Stimulated activated CD8-positive, alpha-beta memory T cell treated with anti-CD3 and anti-CD28 coated beads, Interleukin-7, amount 100 ng/mL, for 1 hour (primary cell): ENCODE measurements at places on chromosomes 7 and 10.

- no peak for DNase-seq
These were observed 48.4 kb upstream of the GSAP start for GRCh38 chr7:77464589-77464988.

DNA sequence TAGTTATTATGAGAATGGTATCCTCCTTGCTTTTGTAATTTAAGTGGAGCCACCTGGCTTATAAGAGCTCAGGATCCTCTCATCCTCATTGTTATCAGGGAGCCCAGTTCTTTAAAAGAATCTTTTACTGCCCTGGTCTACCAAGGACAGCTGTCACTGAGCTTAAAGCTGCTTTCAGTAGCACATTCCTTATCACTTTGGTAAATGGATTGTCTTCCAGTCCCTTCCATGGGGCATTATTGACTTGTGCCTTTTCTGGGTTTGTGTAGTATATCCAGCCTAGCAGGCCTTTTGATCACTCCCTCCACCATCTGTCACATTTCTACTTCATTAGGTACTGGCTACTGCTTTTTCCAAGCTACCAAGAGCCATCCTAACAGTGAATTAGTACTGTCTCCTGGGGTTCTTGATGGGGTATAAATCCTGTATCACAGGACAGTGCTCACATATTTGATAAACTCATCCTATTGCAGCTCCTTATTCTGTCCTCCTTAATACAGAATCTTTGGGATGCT, 208.9 kb downstream of the TMEM26 start:
- no peak for DNase-seq

DNA sequence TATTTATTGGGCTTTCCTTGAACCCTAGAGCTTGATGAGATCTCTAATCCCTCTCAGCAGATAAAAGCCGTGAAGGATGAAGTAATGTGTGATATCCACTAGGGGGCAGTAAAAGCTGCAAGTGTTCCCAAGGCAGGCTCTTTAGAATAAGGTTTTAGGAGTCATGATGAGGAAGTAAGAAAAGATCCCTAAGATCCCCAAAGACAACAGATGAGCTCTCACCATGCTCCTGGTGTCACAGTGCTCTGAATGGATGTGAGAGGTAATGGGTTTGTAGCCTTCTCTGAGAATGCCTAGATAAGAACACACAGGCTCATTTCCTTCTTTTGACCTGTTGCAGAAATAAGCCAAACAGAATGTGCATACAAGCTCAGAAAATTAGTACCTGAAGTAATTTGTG, 70.4 kb upstream of the ITPRID1 start:
- no peak for DNase-seq

DNA sequence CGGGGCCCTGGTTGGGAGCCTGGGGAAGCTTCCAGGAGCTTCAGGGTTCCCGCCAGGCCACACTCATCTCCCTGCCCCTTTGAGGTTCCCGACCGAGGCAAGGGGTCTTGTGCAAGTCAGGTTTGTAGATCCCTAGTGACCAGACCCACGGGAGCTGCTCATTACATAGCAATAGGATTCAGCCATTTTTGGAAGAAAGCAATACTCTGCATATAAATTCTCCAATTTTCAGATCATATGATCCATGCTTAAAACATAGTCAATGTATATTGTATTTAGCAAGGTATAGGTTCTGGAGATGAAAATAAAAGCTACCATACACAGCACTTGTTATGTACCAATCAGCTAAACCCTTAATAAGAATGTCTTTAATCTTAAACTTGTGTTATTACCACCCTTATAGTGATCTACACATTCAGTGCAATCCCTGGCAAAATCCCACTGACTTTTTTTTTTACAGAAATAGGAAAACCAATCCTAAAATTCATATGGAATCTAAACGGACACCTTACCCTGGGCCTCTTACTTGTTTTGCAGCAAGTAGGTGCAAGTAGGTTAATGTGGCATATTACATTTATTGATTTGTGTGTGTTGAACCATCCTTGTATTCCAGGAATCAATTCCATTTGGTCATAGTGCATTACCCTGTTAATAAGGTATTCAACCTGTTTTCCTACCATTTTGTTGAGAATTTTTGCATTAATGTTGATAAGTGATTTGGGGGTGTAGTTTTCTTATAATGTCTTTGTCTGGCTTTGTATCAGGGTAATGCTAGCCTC, 13.8 kb upstream of the FKBP9 start:
- DNase-seq = no peak

DNA sequence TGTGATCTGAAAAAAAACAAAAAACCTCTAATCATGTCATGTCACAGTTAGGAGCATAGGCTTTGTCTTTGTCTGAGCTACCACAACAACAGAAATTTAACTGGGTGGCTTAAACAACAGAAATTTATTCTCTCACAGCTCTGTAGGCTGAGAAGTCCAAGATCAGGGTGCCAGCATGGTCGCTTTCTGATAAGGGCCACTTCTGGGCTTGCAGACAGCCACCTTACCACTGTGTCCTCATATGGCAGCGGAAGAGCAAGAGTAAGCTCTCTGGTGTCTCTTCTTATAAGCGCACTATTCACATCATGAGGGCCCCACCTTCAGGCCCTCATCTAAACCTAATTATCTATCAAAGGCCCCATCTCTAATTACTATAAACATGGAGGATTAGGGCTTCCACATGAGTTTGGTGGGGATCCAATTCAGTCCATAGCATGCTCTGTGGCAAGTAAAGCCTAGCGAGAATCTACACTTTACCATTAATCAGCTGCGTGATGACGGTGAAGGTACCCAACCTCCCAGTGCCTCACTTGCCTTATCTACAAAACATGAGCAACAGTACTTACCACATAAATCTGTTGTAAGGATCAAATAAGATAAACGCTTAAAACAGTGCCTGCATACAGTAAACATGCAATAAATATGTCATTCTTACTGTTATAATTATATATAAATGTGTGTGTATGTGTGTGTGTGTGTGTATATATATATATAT, 17.3 kb downstream of the ZNF438 start:
- DNase-seq = no peak

- no peak for DNase-seq
These were observed 123.8 kb downstream of the ADRA2A start for GRCh38 chr10:111200505-111201186.

- no peak for DNase-seq
These were observed 187.2 kb downstream of the POU6F2 start for GRCh38 chr7:39164887-39165286.

DNA sequence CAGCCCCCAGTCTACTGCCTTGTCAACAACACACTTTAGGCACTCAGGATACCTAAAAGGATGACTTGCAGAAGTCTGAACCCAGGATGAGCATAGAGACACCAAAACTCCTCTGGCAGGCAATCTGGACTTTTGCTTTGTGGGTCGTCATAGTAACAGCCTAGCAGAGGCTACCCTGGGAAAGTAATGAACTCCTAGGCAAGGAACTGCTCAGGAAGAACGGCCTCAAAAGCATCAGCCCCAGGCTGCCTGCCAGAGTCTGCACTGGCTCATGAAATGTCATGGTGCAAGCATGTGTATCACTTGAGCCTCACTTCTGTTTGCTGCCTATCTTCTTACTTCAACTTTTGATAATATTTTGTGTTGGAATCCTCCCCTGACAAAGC, 715.1 kb downstream of the GRID1 start:
- no peak for DNase-seq

DNA sequence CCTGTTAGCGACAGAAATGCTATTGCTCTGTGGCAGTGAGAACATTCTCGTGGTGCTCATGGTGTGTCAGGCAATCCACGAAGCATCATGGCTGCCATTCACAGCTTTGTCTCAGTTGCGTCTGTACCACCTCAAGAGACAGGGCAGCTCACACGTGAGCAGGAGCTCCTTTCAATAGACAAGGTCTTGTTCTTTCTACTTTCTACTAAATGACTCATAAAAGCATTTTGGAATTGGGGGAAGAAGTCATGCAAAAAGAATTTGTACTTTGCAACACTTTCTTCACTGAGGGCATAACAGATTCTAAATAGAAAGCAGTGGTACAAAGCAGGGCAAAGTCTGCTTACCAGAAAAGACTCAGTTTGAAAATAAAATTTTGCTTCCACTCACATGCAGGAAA, 638.5 kb downstream of the PHTF2 start:
- DNase-seq = no peak

DNA sequence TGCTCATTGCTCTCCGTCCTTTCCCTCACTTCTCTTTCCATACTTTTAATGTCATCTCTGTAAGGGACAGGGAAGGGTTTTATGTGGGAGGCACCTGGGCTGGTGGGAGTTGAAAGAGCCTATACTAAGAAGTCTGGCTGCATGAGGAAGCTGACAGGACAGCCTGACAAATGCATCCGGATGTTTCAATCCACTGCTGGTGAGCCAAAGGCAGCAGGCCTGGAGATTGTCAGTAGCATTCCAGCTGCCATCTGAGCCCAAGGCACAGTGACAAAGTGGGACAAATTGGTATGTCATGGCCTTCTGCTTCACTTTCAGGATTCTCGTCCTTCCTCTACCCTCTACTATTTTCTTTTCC, 218.4 kb downstream of the STK31 start:
- no peak for DNase-seq

GRCh38 chr7:29607889-29608288, 44.3 kb downstream of the PRR15 start:
- no peak for DNase-seq

DNA sequence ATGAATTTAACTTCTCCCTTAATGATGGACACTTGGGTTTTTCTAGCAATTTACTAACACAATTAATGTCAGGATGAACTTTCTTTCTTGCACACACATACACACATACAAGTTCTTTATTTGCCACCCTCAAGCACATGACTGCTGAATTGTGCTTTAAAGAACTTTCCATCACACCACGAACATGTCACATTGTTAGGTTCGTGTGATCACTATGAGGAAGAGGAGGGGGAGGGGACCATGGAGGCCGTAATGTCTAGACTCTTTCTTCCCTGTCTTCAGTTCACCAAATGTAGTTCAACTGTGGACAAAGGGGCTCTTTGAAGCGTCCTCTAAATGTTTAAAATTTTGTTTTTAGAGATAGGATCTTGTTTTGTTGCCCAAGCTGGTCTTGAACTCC, 31.0 kb downstream of the NUP42 start:
- DNase-seq = no peak

- no peak for DNase-seq
These were observed 185.8 kb downstream of the GRM8 start for GRCh38 chr7:127066974-127067373.

DNA sequence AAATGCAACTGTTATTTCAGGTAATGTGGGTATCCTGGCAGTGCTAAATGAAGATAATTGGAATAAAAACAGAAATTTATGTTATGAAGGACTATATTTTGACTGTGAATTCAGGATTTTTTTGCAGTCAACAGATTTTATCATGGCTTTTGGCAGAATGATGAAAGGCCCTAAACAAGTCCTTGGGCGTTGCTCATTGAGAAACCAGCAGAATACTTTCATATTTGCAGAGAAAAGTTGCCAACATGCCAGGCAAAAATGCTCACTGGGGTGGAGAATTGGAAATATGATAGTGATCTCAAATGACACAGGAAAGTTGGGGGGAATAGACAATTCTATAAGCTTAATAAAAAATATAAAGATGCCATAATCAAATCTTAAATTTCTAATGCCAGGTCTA, 121.1 kb downstream of the GPR85 start:
- DNase-seq = no peak

DNA sequence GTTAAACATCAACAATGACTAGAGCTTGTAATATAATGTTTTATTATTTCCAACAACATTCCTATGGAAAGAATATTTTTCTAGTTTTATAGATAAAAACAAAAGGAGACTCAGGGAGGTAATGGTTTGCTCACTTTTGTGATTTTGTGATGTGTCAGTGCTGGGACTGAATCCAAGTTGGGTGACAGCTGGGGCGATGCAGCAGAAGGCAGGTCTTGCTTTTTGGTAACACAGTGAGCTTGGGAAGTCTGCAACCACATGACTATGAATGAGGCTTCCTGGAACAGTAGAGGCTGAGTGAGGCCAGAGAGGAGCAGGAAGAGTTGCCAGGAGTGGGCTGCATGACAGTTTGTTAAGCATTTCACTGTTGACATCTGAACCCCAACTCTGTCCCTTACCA, 4.9 kb upstream of the YKT6 start:
- no peak for DNase-seq

- DNase-seq = no peak
These were observed 148.6 kb downstream of the ELFN1 start for GRCh38 chr7:1818575-1819258.

- no peak for DNase-seq
These were observed 28.2 kb downstream of the ADK start for GRCh38 chr10:74179111-74179710.

- DNase-seq = no peak
These were observed 48.5 kb downstream of the CPEB3 start for GRCh38 chr10:92242380-92242779.

GRCh38 chr7:35825974-35826373, 25.1 kb downstream of the SEPTIN7 start:
- no peak for DNase-seq

DNA sequence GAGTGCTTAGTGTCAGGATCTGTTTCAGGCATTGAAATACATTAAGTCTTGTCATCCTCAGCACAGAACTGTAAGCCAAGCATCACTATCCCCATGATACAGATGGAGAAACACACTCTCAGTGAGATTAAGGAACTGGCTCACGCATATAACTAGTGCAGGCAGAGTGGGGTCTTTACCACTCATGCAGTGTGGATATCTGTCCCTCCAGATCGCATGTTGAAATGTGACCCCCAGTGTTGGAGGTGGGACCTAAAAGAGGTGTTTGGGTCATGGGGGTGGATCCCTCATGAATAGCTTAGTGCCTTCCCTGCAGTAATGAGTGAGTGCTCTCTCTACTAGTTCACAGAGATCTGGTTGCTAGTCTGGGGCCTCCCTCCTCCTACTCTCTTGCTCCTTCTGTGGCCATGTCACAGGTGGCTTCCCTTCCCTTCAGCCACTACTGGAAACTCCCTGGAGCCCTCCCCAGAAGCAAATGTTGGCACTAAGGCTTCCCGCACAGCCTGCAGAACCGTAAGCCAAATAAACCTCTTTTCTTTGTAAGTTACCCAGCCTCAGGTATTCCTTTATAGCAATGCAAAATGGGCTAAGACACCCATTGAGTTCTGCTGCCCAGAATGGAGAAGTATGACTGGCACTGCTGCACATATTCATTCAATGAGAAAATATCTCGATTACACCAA, 31.8 kb upstream of the MSMB start:
- DNase-seq = no peak
